SK-N-DZ (cell line): ENCODE measurements at places on chromosomes 6 and 20.

GRCh38 chr6:125853756-125854155 lies 63.0 kb downstream of the NCOA7 start:
- no peak for DNase-seq

- peak; percentile 10 for DNase-seq
These were observed 621.9 kb upstream of the CITED2 start for GRCh38 chr6:139996253-139996834.

- no peak for DNase-seq
These were observed 1122.3 kb downstream of the EPHA7 start for GRCh38 chr6:92297101-92297500.

DNA sequence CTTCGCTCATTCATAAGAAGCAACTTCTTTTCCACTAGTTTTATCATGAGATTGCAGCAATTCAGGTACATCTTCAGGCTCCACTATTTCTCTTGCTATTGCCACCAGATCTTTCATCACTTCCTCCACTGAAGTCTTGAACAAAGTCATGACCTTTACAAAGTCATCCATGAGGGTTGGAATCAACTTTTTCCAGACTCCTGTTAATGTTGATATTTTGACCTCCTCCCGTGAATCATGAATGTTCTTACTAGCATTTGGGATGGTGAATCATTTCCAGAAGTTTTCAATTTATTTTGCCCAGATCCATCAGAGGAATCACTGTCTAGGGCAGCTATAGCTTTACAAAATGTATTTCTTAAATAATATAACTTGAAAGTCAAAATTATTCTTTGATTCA lies 1.5 kb downstream of the CENPQ start:
- no peak for DNase-seq

- no peak for DNase-seq
These were observed 19.3 kb upstream of the ZNF831 start for GRCh38 chr20:59144179-59144830.

DNA sequence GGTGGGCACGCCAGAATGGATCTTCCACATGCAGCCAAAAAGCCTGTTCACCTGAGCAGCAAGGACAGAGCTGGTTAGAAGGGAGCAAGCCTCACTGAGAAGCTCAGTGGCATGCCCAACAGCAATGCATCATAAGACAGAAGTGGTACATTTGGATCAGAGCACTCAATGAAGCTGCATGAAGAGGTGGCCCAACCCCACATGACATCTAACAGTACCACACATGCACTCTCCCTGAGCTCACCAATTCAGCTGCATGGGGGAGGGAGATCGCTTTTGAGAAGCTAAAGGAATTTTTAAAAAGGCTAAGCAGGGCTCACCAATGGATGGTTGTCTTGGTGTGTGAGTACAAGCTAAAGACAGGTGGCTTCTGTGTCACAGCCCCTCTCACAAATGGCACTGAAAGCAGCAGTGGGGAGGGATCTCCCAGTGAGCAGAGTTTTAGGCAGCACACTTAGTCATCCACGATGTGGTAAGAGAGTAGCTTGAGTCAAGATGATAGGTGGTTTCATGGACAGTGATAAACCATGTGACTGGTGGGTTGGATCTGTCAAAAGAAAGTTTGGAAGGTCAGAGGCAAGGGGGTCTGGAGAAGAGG lies 166.6 kb upstream of the TAB2 start:
- DNase-seq: no peak

GRCh38 chr20:62025394-62025793 lies 40.3 kb downstream of the TAF4 start:
- DNase-seq: no peak

GRCh38 chr20:45269754-45270270 lies 15.4 kb upstream of the SLPI start:
- no peak for DNase-seq

- DNase-seq: no peak
These were observed 42.1 kb downstream of the PLCB4 start for GRCh38 chr20:9110916-9111432.

GRCh38 chr6:72624557-72625160 lies 2.8 kb downstream of the KCNQ5 start:
- DNase-seq: peak; percentile 66

DNA sequence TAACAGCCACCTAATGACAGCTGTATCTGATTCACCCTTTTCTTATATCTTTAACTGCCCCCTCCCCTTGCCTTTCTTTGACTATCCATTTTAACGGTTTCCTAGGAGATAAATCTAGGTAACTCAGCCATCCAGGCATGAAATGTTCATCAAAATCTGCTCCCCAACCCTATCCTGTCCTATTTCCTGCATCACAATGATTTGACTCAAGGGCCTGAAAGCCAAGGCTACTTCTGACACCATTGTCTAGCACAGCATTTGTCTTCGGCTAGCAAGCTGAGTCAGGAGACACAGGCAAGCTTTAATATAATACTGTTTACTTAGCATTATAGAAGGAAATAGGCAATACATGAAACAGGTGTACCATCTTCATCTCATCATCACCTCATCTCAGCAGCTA lies 31.6 kb upstream of the MANEA start:
- peak; percentile 4 for DNase-seq

- no peak for DNase-seq
These were observed 651.0 kb upstream of the SLC35B3 start for GRCh38 chr6:9086331-9086730.

DNA sequence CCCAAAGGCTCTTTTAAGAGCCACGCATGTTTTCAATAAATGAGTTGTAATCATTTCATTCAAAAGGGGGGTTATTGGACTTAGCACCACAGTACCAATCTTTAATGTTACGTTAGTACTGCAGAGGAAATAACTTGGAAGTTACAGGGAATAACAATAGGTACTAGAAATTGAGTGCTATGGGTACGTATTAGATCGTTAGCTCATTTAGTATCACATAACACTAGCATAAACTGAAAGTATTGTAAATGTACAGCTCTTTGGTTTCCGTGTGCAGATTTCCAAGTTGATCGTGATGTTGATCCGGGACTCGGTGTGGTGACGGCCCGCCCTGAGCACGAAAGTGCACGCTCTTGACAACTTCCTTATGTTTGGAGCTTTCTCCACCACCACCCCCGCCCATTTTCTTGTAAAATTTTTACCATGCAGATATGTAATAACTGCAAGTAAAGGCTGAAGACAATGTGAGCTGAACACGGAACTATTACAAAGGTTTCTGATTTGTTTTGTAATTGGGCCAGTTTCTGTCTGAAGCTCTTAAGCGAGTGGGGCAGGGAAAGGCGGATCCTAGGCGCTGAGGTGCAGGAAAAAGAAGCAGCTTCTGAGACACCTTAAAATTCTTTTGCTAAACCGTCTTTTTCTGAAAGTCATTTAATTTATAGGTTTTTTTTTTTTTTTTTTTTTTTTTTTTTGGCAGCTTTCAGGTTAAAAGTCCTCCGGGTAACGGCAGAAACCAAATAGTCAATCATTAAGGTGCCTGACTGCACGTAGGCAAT lies 71.5 kb downstream of the HFE start:
- DNase-seq: peak; percentile 46

GRCh38 chr20:40486297-40486696 lies 202.7 kb downstream of the MAFB start:
- DNase-seq: no peak
